Naive thymus-derived CD8-positive, alpha-beta T cell (primary cell): ENCODE measurements at places on chromosomes 2 and 18.

DNA sequence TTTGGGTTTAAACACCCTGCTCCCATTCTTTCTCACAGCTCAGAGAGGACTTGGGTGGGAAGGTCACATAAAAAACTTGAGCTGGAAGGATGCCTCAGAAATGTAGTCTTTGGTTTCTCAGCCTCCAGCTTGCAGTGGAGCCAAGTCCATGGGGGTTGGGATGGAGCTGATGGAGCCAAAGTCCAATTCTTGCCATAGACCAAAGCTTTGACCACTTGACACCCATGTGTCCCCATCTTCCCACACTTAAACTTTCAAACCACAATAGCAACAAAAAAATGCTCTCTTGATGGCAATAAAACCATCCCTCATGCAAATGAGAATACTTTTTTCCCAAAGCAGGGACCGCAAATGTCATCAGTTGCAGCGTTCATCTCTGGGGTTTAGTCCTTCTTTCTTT lies 14.7 kb upstream of the DAW1 start:
- DNase-seq, result no peak

GRCh38 chr2:44136252-44136651 lies 32.4 kb upstream of the PPM1B start:
- DNase-seq, result no peak

DNA sequence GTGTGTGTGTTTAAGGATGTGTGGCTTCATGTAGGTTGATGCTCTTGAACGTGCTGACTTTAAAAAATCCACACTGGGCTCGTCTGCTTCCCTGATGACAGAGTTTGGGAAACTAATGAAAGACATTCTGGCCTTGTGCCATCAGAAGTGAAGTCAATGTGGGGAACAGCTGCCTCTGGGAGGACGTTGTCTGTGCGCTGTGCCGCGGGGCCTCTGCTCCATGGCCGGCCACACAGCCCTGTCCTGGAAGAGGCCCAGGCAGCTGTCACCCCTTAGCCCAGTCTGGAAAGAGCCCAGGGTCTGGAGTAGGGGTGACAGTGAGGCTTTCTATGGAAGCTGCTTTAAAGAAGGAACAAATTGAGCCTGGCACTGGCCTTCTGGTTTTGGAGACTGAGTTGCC lies 155.8 kb downstream of the SH3RF3 start:
- DNase-seq, result no peak

GRCh38 chr2:42513252-42513918 lies 19.6 kb upstream of the KCNG3 start:
- no peak for DNase-seq

DNA sequence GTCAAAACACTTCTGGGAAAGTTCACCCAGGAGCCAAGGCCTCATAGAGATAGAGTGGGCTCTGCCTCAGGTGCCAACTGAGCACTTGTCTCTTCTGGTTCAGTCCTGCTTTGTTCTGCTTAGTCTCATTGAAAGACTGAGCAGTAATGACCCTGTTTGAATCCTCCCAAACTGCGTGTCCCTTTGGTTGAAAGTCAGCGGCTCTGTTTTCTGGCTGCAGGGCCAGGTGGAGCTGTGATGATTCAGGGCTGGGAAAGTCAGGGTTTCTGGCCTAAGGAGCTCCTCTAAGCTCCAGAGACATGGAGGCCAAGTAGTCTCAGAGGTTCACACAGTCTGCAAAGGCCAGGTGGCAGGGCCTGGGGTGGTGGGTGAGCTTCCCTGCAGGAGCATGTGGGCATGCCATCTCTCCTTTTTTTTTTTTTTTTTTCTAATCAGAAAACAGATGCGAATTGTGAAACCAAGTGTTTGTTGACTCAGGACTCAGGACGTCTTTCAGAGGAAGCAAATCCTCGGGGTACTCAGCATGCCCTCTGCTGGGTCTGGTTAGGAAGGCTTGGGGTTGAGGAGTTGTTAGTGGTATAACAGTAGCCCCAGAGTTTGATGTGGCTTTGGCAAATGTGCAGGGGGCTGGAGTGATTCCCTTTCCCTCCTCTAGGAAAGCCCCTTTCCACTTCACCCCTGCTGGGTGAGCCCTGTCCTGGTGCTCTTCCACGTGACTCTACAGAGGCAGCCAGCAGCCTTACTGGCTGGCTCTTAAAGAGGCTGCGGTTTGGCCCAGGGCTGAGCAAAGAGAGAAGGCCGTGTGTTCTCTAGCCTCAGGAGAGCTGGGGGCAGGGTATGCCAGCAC lies 38.3 kb downstream of the TMEM17 start:
- no peak for DNase-seq

DNA sequence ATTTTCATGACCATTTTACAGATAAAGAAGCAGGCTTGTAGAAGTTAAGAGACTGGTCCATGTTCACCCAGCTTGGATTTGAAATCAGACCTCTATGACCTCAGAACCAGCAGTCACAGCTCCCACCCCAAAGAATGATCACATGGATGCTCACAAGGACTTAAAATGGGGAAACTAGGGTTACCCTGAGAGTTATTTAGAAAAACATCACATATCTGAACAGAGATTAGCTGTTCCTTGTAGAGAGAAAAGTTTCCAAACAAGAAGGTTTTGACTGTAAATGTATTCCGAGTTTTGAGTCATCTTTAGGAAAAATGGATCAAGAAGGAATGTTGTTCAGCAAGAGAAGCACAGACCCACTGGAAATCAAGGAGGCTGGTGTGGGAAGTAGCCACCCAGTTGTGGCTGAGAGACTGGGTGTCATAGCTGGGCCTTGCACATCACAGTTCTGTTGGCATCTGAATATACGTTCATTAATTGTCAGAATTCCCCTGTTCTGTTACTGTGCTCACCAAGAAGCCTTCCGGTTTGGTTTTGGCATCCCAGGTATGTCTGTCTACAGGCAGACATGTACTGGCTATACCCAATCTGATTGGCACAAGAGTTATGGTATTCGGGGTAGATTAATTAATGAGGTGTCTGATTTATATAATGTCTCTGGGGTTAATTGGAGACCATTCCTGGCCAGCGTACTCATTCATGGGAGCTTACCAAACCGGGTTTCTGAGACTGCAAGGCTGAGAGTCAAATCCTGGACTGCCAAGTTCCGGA lies 371.8 kb upstream of the SLC14A2 start:
- DNase-seq, result no peak

- DNase-seq, result no peak
Observed at GRCh38 chr2:172283476-172283875, 143.9 kb upstream of the ITGA6 start.

DNA sequence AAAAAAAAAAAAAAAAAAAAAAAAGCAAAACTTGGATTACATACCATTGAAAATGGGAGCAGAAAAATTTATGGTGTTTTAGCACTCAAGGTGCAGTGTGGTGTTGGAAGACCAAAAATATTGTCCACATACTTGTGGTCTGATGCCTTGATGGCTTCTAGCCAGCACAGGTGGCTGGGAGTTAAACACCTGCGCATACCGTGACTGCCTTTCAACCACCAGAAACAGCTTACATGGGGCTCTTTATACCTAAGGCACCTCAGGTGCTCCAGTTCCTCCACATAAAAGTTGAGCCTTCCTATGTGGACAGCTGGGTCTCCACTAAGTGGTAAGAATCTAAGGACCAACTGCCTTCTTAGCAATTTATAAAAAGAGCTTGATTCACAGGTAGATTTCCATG lies 802.6 kb upstream of the CELF4 start:
- DNase-seq, result no peak

DNA sequence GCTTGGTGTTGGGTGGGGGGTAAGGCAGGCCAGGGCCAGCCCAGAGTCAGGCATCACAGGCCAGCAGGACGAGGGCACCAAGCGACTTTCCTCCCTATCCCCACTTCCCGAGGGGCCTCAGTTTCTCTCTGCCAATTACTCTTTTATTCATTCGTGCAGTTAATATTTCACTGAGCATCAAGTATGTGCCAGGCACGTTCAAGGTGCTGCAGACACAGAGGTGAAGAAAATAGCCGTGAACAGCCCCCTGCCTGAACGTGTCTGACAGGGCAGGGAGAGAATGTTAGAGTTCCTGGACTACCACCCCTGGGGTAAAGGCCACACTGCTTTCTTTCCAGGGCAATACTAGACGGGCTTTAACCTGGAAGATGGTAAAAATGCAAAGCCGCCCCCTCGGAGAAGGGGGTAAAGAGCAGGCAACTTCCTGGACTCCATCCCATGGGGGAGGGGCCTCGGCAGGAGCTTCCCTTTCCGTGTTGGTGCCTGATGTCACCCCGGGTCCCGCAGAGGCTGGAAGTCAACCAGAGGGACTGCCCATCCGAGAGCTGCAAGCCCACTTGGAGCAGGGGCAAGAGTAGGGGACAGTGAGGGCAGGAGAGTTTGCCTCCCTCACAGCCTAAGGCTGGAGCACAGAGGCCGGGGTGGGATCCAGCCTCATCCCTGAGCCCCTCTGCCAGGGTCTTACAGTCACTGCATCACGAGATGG lies 47.1 kb downstream of the CENPO start:
- no peak for DNase-seq

DNA sequence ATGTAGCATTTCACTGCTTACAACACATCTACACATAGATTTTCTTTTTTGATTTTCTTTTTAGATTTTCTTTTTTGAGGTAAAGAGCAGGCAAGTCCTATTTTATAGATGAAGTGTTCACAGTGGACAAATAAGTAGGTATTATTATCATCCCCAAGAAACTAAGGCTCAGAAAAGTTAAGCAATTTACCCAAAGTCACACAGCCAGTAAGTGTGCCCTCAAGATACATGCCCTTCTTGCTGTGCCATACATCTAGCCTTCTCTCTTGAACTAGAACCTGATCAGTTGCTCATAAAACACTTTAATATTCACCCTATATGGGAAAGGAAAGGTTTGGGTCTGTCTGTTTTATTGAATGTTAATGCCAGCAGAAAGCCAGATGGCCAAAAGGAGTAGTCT lies 50.3 kb downstream of the DAPL1 start:
- no peak for DNase-seq

DNA sequence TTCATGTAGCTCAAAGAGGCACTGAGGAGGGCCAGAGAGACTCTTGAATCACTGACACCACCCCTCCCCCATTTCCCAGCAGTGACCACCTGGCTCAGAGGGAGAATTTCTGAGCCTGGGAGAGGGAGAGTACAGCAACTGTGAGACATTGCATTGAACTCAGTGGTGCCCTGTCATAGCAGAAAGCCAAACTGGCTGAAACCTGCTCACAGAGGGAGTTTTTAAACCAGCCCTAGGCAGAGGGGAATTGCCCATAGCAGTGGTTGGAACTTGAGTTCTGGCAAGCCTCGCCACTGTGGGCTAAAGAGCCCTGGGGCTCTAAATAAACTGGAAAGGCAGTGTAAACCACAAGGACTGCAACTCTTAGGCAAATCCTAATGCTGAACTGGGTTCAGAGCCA lies 243.1 kb downstream of the ADCYAP1 start:
- no peak for DNase-seq

DNA sequence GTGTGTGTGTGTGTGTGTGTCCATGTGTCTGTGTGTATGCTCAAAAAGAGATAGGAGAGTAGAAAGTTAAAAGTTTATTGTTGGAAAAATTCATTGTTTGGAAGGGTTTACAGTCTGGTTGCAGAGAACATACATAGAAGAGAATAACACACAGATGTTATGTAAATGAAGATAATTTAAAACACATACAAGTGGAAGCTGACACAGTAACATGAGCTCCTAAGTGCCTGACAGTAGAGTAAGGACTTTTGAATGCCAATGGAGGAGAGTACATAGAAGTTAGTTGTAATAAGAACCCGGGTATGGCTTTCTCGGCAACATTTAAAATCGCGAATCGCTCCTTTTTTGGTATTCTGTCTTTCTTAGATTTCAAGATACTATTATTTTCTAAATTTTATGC lies 137.0 kb upstream of the FANCL start:
- DNase-seq, result no peak

DNA sequence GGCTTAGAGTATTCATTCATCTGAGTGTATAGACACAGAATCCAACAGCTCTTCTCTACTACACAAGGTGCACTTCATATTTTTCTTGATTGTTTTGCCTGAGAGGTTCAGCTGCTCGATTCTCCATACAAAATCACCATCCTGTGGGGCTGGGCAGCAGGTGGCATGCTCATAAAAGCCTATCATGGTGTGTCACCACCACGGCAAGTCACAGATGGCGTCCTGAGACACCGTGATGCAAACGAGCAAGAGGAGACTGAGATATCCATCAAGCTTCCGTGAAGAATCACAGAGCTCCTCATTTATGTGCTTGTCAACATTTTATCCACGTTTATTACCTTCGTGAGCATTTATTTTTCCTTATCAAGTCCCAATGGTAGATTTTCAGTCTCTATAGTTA lies 22.4 kb upstream of the NRP2 start:
- no peak for DNase-seq

- DNase-seq, result no peak
Observed at GRCh38 chr18:49020621-49021021, 69.9 kb upstream of the SMAD7 start.

- DNase-seq, result no peak
Observed at GRCh38 chr2:175187378-175187777, 5.9 kb upstream of the ATP5MC3 start.

GRCh38 chr18:49988733-49989132 lies 175.4 kb upstream of the ACAA2 start:
- DNase-seq, result no peak

GRCh38 chr2:43038034-43038695 lies 188.2 kb downstream of the ZFP36L2 start:
- DNase-seq, result no peak

GRCh38 chr18:26228562-26229260 lies 2.5 kb downstream of the TAF4B start:
- no peak for DNase-seq

DNA sequence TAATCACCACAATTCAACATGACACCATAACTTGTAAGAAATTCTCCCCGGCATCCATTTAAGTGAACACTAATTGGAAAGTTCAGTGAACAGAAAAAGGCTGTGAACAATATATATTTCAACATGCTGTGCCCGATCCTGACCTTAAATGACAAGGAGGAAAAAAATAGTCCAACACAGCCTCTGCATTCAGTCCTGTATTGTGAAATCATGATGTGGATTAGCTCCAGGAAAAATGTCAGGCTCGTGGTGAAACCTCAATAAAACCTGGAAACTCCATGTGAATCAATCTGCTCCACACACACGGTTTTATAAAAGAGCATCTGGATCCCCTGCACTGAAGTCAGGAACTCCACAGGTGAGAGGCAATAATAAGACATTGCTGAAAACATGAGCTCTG lies 145.4 kb upstream of the SPOPL start:
- DNase-seq, result no peak

DNA sequence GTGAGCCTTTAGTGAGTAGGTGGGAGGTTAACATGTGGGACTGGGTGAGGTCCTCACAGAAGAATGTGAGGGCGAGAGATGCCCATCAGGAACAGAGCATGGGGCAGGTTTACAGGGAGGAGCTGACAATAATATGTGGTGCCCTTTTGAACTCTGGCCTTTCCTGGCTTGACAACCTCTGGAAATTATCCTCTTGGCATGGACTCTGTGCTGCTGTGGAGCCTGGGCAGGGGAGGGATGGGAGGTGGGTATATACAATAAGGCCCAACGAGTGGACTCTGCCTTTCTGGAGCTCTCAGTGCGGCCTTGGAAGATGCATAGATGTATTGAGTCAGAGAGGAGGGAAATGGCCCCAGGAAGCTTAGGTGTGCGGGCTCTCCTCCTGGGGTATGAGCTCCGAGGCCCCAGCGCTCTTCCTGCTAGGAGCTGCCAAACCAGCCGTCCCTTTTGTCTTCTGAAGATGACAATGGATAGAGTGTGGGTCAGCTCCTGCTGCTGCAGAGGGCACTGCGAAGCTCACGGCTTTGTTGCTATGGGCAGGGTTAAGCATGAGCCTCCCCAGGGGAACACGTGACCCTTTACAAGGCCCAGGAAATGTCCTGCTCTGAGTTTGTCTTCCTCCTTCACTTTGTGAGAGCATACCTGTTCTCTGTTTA lies 8.7 kb upstream of the PSD4 start:
- no peak for DNase-seq
